GM12891 (cell line): ENCODE measurements at places on chromosomes 12 and 14.

GRCh38 chr14:103198131-103199105, 75.2 kb downstream of the TNFAIP2 start:
- no peak for DNase-seq

GRCh38 chr14:69475194-69475818, 9.2 kb upstream of the PLEKHD1 start:
- no peak for DNase-seq

DNA sequence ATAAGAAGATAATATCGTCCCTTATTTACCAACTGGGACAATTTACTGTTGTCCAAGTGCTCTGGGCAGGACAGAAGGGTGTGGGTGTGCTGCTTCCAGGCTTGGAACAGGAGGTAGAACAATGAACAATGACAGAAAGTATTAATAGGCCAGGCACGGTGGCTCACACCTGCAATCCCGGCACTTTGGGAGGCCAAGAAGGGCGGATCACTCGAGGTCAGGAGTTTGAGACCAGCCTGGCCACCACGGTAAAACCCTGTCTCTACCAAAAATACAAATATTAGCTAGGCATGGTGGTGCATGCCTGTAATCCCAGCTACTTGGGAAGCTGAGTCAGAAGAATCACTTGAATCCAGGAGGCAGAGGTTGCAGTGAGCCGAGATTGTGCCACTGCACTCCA, 2.5 kb downstream of the IFI27 start:
- no peak for DNase-seq

GRCh38 chr14:96089401-96089800, 50.2 kb downstream of the C14orf132 start:
- DNase-seq, result no peak

GRCh38 chr12:81450920-81451739, 308.0 kb downstream of the PPFIA2 start:
- DNase-seq, result no peak

DNA sequence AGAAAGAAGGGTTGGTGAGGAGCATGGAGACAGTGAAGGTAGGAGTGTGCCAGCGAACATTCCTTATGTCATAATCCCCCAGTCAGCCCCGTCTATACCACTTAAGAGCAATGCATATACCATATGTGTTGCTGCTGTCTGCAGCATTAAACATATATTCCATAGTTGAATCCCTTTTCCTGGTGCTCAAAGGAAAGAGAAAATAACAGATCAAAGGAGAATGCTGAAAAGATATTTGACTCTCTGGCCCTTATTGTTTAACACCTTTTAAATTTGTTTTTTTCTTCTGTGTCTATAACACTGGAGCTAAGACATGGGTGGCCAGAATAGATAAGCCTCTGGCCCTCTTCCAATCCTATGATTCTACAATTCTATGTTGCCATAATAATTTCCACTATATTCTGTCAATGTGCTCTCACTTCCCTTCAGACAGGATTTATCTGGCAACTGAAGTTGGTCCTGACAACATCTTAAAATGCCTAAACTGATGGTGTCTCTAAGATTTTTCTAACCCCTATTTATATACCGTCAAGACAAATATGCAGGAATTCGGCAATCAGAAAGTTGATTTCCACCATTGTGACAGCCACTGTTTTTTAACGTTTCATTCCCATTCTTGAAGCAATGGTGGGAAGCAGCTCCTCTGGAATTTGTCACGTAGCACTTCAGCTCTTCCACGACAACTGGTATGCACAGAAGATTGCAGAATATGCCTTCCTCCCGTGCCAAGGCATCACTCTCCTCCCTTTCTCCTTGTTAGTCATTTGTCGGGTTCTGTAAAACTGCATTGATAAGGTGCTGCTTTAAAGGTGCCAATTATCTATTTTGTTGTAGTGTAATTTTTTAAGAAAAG, 204.7 kb downstream of the BCAT1 start:
- DNase-seq, result no peak

- DNase-seq, result no peak
Measured at GRCh38 chr14:49405291-49405690, 180.9 kb downstream of the RPS29 start.

GRCh38 chr12:100141998-100142850, 450 bp downstream of the BLTP3B start:
- DNase-seq, result no peak

- no peak for DNase-seq
Measured at GRCh38 chr12:30067146-30067545, 283.4 kb upstream of the TMTC1 start.

DNA sequence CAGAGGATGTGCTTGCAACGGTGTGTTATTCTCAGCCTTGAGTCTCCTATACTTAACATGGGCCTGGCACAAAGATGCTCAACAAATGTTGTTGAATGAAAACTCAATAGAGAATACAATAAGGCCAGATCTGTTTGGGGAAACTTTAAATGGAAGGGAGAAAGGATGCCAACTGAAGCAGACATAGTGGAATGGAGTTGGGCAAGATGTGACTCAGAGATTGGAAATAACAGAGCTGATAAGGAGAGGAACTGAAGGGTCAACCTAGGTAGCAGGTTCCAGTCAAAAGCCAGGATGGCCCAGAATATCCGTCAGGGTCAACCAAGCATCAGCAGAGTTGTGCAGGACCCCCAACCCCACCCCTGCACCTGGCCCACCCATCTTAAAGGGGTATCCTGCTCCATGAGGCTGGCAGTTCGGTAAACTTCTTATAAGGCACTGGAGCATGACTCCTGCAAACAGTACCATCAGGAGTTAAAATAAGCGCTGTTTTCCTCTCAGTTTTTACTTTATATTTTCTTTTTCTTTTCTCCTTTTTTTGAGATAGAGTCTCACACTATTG, 1.1 kb upstream of the BCDIN3D start:
- DNase-seq, result no peak

DNA sequence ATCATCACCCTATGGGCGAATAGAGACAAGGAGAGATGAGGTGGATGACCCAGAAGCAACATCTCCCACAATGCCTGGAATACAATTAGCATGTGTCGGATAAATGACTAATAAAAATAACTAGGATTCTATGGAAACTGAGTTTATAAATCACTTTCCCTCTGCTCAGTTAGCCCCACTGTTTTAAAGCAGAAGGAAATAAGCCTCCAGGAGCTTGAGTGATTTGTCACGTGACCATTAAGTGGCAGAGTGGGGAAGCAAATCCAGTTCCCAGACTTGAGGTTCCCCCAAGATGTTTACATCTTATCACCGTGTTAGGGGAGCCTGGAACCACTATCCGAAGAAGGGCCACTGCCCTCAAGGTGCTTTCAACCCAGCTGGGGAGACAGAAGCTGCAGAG, 136.5 kb upstream of the CCND2 start:
- no peak for DNase-seq

- no peak for DNase-seq
Measured at GRCh38 chr12:64450711-64451486, 1.0 kb upstream of the TBK1 start.

GRCh38 chr14:56195704-56196103, 77.5 kb downstream of the PELI2 start:
- no peak for DNase-seq

- no peak for DNase-seq
Measured at GRCh38 chr12:49364989-49365388, 2.3 kb upstream of the SPATS2 start.

GRCh38 chr12:42422785-42423184, 96.8 kb downstream of the PPHLN1 start:
- DNase-seq, result no peak

GRCh38 chr12:75814851-75815754, 216.5 kb downstream of the PHLDA1 start:
- DNase-seq, result no peak

- DNase-seq, result no peak
Measured at GRCh38 chr12:25377469-25378177, 126.9 kb upstream of the KRAS start.

DNA sequence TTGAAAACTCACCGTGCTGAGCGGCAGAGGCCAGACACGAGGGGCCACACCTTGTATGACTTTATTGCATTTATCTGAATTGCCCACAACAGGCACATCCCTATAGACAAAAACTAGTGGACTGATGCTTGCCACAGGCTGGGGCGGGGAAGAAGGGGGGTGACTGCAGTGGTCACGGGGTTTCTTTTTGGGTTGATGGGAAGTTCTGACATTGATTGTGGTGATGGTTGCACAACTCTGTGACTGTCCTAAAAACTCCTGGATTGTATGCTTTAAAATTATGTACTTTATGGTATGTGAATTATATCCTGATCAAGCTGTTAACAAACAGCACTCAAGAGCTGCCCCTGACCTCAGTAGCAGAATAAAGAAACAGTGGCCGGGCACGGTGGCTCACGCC, 25.7 kb downstream of the DHX37 start:
- no peak for DNase-seq

GRCh38 chr12:54136844-54137580, 51.8 kb downstream of the SMUG1 start:
- DNase-seq, result no peak

DNA sequence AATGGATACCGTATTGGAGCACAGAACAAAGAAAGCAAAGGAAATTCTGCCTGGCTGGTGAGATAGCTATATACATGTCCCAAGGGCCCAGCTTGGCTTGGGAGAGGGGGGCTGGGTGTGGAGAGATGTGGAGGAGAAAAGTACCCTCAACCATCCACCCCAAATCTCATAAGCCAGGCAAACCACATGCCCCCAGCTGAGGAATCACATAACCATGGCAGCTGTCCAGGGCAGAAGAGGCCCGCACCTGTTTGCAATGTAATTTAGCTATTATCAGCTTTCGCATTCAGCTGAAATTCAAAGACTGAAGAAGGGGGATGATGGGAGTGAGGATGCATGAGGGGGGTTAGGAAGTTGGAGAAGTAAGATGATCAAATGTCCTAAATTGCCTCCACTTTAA, 196.1 kb downstream of the TBX5 start:
- DNase-seq, result no peak

GRCh38 chr12:65925626-65926025, 101.3 kb downstream of the HMGA2 start:
- no peak for DNase-seq

DNA sequence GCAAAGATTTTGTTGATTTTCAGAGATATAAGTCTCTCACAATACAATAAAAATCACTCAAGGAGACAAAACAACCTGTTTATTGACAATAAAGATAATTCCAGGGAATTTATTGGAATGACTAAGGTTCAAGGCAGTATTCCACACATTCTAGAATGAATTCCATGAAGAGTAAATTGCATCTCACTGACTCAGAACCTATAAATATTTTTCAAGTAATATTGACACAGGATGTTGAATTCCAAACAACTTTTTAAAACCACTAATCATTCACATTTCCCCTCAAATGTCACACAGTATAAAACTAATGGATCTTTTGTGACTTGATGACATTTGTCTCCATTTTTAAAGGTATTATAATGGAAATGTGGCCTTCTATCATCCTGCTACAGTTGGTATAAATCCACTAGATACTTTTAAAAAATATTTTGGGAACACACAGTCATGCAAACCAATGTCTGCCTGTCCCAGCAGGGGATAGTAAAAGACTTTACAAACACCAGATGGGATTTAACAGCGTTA, 42.1 kb upstream of the LGR5 start:
- no peak for DNase-seq

DNA sequence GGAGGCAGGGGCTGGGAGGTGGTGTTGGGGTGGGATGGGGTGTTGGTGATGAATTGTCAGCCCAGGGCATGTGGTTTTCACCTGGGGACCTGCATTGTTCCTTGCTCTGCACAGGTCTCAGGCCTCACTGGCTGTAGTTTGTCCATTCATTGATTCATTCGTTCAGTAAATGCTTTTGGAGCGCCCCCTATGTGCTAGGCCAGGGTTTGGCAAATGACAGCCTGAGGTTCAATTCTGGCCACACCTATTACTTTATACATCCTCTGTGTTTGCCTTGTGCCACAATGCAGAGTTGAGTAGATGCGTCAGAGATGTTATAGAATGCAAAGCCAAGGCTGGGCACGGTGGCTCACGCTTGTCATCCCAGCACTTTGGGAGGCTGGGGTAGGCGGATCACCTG, 4.7 kb downstream of the ADCK1 start:
- DNase-seq, result no peak

DNA sequence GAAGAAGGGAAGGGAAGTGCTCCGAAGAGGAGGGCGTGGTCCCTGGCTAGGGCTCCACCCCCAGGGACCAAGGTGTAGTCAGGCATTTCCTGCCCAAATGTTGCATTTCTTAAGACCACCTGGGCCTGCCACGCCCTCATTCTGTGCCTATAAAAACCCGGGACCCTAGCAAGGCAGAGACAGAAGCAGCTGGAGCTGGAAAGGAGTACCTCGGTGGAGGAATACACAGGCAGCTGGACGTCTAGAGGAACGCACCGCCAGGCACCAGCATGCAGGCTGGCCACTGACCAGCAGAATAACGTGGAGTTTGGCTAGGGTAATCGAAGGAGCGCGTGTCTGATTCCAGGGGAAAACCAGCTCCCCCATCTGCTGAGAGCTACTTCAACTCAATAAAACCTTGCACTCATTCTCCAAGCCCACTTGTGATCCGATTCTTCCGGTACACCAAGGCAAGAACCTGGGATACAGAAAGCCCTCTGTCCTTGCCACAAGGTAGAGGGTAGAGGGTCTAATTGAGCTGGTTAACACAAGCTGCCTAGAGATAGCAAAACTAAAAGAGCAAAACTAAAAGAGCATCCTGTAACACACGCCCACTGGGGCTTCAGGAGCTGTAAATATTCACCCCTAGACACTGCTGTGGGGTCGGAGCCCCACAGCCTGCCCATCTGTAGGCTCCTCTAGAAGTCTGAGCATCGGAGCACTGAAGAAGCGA, 21.0 kb downstream of the CFL2 start:
- no peak for DNase-seq

GRCh38 chr12:16163146-16163545, 114.3 kb downstream of the SLC15A5 start:
- no peak for DNase-seq

GRCh38 chr12:54266852-54267251, 13.1 kb downstream of the CBX5 start:
- DNase-seq, result no peak

GRCh38 chr12:28830491-28830890, 318.6 kb upstream of the FAR2 start:
- no peak for DNase-seq

DNA sequence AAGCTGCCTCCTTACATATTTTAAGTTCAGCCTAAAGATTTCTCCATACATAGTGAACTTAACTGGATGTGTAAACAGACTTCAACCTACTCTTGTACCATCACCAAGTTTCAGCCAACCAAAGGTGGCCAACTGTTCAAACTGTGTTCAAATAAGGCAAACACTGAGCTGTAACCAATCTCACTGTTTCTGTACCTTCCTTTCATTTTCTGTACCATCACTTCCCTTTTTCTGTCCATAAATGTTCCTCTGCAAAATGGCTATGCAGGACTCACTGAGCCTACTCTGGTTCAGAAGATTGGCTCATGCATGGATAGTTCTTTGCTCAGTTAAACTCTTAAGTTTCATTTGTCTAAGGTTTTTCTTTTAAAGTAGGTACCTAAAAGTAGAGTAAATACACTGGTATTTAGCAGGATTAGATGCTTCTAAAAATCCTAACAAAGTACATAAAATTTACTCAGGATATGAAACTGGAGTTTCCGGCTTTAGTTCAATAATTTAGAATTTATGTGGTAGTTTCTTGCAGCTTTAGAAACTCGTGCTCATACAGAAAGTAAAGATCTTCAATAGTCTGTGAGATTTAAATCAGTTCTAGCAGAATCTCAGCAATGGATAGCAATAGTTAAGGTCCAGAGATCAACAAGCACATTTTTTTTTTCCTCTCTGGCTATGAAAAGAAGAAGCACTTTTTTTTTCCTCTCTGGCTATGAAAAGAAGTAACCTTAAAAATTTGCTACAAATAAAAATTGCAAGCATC, 282.0 kb upstream of the PPFIA2 start:
- DNase-seq, result no peak
